Activated CD4-positive, alpha-beta T cell treated with anti-CD3 and anti-CD28 coated beads, Interleukin-10, Interleukin-2, amounts not matched to agents 100 ng/mL and 50 ng/mL, durations not matched to agents 16 hours and 8 hours (primary cell): ENCODE measurements at places on chromosomes 2 and 18.

DNA sequence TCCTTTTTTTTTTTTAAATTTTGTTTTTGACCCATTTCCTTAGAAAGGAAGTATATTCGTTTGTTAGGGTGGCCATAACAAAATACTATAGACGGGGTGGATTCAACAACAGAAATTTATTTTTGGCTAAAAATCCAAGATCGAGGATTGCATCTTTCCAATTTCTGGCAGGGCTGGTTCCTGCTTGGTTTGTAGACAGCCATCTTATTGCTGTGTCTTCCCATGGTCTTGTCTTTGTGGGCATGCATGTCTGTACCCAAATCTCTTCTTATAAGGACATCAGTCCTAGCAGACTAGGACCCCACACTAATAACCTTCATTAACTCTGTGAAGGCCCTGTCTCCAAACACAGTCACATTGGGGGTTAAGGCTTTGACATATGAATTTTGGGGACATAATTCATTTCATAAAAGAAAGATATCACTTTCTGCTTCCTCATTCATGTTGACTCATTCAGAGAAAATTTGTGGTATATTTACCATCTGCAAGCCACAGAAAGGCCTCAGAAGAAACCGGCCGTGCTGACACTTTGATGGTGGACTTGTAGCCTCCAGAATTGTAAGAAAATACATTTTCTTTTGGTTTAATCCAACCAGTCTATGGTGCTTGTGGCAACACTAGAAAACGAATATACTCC is 262.1 kb downstream of the LPIN1 start:
- DNase-seq, result peak; percentile 39

DNA sequence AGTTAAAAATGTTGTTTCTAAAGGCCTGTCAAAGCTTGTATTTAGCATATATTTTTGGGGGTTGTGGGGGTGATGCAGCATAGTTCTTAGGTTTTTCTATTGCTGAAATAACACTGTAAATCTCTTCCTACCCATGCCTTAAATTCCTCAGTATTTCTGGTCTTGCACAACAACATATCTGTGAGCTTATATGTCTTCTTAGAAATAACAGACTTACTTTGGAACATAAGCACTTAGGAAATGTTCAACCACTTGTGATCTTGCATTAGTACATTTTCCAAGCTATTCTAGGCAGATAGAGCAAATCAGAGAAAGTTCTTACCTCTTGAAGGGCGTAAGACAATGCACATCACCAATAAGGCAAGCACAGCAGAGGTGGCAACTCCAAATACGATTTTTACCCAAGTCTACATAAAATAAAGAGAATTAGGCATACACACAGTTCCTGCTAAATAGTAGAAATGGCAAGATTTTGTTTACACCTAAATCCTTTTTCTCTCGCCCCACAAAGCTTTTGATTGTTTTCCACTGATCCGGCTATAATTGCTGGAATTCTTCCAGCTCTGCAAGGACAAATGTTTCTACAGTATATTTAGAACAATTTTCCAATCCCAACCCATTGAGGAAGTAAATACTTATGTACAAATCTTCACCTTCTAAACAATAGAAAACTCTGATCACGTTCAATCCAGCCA is 512 bp downstream of the FAP start:
- DNase-seq, result no peak

GRCh38 chr2:41922177-41922576 is 125.6 kb upstream of the PKDCC start:
- DNase-seq, result no peak

DNA sequence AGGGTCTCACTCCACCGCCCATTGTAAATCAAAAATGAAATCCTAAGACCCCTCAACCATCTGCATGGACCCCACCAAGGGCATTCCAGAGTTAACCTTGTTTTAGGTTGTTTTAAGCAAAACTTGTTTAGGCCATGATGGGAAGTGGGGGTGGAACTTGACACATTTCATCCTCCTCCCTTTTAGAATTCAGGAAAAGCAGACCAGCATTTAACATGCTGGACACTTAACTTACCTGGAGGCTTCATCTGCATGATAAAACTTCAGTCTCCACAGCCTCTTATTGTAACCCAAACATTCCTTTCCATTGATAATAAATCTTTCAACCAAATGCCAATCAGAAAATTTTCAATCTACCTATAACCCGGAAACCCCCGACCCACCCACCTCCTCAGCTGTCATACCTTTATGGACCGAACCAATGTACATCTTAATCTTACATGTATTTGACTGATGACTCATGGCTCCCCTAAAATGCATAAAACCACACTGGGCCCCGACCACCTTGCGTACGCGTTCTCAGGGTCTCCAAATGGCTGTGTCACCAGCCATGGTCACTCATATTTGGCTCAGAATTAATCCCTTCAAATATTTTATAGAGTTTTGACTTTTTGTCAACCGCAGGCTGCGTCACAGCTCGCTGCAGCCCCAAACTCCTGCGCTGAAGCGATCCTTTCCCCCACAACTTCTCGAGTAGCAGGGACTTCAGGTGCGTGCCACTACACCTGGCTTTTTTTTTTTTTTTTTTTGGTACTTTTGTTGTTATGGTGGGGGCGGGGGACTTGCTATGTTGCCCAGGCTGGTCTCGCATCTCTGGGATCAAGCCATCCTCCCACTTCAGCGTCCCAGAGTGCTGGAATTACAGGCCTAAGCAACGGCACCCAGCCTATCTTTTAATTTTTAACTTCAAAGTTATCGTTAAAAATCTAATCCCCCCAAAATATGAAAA is 917 bp downstream of the MPPE1 start:
- DNase-seq, result no peak

- no peak for DNase-seq
Measured at GRCh38 chr2:169849710-169850109, 22.5 kb downstream of the UBR3 start.

- DNase-seq, result no peak
Measured at GRCh38 chr2:148994341-148994740, 44.2 kb upstream of the LYPD6B start.

GRCh38 chr18:46411867-46412690 is 244.9 kb downstream of the LOXHD1 start:
- DNase-seq, result no peak

DNA sequence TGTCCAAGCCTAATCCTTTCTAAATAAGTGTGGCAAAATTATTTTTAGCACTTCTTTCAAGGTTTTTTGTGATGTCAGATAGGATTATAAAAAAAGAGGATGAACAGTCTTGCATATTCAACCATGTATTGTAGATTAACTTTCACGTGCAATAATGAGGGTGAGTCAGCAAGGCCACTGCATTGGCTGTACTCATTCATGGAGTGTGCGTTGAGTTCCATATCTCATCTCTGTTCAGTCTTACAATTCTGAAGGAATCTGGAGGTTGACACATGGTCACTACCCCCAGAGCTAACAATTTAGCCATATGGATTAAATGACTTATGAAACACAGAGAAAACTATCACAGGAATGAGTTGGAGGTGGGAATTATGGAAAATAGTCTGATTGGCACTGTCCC is 810.5 kb downstream of the SLC4A3 start:
- no peak for DNase-seq

DNA sequence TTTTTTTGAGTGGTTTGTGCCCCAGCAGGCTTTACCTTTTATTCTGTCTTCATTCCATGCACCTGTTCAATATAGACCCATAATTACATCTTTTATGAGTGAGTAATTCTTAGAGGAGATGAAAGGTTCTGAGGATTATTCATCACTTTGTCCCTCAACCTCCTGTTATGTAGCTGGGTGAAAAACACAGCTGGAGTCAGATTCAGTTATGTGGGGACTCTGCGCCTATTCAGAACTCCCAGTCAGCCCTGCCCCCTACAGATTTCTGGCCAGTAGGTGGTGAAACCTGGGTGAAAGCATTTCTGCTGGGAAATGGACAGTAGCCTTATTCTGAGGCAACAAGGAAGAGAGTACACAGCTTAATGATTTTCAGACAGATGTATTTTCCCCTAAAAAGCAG is 107.8 kb downstream of the MGAT5 start:
- DNase-seq, result no peak

- DNase-seq, result no peak
Measured at GRCh38 chr18:31156821-31157763, 5.6 kb downstream of the DSC1 start.

DNA sequence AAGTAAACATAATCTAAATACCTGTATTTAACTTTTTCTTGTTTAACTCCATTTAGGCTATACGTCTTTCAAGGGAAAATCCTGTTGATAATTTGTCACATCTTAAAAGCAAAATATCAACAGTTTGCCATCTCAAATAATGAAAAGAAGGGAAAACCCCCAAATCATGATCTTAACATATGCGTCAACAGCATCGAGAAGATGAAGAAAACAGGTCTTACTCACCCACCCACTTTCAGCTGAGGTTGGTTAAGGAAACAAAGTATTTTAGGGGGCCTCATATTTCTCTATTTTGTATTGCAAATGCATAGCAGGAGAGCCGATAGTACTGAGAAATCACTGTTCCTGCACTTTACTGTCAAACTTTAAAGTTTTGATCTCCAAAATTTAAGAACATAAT is 143.1 kb upstream of the COPS8 start:
- no peak for DNase-seq

DNA sequence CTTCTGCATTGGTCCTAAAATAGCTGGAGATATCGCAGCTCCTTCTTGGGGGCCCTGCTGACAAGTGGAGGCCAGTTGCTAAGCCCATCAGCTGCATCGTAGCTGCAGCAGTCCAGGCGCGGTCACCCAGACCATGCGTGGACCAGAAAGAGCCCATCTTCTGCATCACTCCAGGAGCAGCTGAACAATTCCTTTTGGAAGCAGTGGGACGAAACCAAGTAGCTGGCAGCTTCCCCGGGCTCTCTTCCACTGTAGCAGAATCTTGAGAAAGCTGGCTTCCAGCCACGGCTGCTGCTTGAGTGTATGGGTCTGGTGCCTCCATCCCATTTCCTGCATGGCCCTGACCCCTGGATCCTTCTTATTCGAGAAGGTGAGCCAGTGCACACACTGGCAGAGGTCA is 22.2 kb upstream of the CAB39 start:
- no peak for DNase-seq

DNA sequence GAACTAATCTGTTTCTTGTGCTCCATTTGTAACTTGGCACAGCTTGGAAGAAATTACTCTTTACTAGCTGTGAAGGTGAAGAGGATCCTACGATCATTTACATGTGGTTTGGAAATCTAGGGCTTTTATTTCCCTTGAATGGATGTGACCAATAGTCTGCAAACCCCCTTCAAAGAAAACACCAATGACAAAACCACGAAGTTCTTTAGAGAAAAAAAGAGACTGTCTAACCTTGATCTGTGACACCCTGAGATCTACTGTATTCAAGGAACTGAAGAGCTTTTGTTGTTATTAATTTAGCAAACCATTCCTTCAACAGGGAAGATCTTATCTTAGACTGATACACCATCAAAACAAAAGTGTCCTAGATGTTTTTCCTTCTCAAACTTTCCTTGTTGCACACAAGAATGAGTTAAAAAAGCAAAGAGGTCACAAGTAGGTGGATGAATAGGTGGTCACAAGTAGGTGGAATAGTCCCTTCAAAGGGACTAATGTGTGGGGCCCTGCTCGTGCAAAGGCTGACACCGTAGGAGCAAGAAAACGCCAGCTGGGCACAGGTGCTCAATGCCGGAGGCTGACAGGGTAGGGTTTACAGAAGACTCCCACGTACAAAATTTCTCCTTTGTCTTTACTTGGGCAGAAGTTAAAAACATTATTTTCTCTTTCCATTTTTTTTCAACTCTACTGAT is 95.6 kb upstream of the ITGB6 start:
- no peak for DNase-seq
